Activated CD4-positive, alpha-beta T cell treated with anti-CD3 and anti-CD28 coated beads for 48 hours (primary cell): ENCODE measurements at places on chromosomes 6 and 20.

GRCh38 chr20:20491110-20491783 is 123.3 kb downstream of the INSM1 start:
- DNase-seq: peak; percentile 53

DNA sequence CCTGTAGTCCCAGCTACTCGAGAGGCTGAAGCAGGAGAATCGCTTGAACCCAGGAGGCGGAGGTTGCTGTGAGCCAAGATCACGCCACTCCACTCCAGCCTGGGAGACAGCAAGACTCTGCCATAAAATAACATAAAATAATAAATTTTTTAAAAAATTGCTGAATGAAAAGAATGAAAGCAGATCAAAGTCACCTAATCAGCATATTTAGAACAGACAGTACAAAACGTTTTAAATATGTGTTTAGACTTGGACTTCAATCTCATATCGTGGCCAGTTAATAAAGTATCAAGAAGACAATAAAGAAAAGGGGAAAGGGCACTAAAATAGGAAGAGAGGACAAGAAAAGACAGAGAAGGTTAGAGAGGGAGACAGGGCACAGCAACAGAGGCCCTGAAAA is 74.6 kb downstream of the EPM2A start:
- DNase-seq: no peak

- no peak for DNase-seq
Observed at GRCh38 chr20:39016041-39016440, 53.9 kb downstream of the DHX35 start.

DNA sequence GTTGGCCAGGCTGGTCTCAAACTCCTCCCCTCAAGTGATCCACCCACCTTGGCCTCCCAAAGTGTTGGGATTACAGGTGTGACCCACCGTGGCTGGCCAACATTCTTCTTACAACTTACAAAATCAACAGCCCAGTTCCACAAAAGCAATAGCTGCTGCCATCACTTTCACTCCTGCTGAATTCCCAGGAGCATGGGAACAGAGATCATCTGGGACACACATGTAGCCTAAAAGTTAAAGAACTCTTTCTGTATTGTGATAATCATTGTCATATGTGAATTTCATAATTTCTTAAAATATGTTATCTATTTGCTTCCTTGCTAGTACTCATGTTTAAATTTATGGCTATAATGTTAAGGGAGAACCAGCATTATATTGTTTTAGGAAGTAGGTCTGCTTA is 51.7 kb downstream of the NCOA6 start:
- DNase-seq: no peak

GRCh38 chr6:134458857-134459657 is 141.1 kb upstream of the SGK1 start:
- no peak for DNase-seq

DNA sequence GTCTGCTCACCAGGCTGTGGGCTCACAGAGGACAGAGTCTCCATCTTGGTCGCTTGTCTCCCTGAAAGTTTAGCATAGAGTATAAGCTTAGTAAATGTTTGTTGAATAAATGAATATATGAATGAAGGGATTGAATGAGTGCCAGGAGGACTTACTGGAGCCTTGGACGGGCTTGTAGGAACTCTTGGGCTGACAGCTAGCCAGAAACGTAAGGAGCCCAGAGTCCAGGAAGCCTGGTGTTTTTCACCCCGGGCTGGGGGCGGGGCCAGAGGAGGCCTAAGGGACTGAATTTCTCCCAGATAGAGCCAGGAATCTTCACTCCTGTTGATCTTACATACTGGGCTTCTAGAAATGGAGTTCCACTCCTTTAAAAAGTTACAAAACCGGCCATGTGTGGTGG is 68.5 kb upstream of the SRSF6 start:
- DNase-seq: no peak

DNA sequence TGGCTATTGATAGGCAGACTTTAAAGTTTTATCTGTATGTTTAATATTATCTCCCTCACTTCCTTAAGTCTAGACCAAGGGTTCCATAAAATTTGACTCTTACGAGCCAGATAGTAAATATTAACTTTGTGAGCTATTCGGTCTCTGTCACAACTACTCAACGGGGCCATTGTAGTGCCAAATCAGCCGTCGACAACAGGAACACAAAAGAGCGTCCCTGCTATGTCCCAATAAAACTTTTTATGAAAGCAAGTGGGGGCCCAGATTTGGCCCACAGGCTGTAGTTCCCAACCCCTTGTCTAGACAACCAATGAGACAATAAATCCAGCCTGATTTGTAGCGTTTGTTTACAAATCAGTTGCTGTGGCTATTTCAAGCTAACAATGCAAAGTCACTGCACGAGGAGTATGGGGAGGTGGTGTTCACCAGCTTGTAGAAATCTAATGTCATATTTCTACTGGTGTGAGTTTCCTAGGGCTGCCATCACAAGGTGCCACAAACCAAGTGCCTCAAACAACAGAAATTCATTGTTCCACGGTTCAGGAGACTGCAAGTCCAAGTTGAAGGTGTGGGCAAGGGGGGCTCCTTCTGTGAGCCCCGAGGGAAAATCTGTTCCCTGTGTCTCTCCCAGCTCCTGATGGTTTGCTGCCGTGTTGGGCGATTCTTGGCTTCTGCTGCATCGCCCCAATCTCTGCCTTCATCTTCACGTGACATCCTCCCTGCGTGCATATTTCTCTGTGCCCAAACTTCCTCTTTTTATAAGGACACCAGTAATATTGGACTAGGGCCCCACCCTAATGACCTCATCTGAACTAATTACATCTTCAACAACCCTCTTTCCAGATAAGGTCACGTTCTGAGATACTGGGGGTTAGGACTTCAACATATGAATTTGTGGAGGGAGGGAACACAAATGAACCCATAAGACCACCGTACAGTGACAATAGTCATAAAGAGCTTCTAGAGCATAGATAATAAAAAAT is 356.0 kb upstream of the JARID2 start:
- no peak for DNase-seq

DNA sequence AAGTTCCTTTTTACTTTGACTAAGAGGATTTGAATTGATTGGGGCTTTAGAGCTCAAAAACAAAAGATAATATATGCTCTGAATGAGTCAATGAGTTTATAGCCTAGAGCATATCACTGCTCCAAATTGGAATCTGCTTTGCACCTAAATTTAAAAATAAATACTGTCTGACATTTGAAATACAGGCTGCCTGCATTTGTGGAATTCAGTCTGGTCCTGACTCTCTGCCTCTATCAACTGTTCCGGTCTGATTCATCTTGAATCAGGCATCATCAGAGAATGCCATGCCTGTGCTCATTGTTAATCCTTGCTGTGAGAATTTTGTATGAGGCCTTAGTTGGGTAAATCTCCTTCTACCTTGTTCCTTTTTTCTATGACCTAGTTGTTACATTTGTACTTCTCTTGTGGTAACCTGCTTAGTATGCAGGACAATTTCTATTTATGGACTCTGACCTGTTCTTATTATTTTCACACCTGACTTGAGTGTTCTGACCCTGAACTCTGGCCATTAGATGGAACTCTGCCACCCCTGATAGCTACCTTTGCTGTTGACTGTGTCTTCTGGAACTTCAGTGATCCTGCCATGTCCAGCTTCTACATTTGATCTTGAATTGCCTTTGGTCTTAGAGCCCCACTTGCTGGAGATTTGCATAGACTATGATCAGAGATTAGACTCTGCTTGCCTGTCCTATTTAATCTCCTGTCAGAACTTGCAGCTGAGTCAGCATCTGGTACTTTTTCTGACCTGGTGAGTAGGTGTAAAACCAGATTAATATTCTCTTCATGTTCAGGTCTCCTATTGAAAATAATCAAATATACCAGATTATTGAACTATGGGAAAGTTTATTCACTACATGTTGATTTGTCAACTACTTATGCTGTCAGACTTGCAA is 442.7 kb upstream of the HS3ST5 start:
- no peak for DNase-seq

DNA sequence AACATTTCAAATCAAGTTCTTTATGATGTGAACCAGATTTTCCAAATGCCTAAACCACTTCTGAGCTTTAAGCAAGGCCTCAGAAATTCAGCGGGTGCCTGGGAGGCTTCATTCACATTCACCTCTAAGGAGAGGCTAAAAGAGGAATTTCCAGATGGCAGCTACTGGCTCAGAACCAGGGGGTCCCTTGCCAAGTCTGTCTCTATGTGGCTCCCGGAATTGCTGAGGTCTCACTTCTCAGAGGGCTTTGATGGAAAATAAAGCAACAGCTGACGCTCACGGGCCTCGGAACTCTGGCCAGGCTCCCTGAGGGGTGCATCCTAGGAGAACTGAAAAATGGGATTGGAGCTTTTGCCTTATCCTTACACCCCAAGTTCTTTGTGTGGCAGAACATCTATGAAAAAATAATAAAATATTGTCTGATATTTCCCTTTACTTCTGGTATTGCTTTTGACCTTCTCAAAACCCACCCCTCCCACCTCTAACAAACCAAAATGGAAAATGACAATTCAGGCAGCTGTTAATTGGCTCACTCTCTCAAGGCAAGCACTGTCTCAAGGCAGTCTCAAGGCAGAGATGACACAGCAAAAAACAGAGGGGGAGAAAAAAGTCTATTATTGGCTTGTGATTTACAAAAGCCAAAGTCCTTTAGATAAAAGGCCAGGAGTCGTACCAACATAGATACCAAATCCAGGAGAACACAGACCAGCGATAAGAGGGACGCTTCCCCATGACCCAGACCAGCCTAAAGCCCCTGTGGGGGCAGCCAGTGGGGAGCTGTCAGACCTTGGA is 21.8 kb upstream of the LRRN4 start:
- DNase-seq: no peak

- no peak for DNase-seq
Observed at GRCh38 chr6:44072452-44072958, 54.7 kb downstream of the MRPL14 start.

- peak; percentile 51 for DNase-seq
Observed at GRCh38 chr6:112037783-112038216, 16.1 kb upstream of the CCN6 start.

DNA sequence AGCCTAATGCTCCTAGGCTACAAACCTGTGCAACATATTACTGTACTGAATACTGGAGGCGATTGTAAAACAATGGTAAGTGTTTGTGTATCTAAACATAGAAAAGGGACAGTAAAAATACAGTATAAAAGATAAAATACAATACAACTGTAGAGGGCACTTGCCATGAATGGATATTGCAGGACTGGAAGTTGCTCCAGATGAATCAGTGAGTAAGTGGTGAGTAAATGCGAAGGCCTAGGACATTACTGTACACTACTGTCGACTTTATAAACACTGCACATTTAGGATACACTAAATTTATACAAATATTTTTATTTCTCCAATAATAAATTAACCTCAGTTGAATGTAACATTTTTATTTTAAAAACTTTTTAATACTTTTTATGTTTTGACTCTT is 485.0 kb downstream of the MMUT start:
- no peak for DNase-seq

DNA sequence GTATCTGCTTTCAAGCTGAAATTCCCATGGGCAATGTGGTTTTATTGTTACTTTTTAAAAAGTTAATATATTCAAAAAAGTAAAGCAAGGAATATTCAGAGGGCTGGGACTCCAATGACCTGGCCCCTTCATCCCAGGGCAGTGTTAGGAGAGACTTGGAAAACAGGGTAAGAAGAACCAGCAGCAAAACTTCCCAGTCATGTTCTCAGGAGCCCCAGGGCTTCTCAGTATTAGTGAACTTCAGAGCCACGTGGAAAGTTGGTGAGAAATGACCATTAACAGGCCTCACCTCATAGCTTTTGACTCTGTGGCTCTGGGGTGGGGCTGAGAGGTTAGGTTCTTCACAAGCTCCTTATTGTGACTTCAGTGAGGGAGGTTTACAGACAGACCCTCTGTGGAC is 230.4 kb upstream of the KCNG1 start:
- DNase-seq: no peak

DNA sequence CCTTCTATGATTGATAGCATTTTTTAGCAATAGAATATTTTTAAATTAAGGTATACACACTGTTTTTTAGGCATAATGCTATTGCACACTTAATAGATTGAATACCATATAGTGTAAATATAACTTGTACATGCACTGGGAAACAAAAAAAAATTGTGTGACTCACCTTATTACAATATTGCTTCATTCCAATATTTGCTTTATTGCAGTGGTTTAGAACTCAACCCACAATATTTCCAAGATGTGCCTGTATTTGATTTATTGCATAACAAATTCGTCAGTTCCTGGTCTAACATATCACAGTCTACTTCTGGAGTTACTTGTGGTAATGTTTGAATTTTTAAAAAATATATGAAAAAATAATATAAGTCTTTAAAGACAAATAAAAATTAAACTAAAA is 41.9 kb upstream of the DEFB112 start:
- DNase-seq: no peak

DNA sequence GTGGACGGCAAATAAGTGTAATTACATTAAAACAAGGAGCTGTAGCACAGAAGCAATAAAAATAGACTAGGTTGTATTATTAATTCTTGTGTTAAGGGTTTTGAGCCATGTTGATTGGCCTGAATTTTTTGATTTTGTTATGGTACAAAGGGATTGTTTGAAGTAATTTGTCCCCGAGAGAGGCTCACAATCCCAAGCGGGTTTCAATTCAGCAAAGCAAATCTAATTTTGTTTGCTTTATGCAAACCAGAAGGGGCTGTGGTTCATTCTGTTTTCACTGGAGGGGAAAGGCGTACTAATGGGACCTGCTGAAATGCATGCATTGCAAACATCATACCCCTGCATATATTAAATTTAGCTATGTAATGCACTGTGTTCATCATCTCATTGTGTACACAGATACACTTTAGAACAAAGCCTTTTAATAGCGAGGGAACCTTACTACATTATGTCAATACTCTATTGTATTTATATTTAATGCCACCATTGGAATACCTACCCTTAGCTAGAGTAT is 379.5 kb upstream of the POU3F2 start:
- DNase-seq: no peak

- peak; percentile 60 for DNase-seq
Observed at GRCh38 chr6:137709424-137710236, 157.4 kb upstream of the TNFAIP3 start.

DNA sequence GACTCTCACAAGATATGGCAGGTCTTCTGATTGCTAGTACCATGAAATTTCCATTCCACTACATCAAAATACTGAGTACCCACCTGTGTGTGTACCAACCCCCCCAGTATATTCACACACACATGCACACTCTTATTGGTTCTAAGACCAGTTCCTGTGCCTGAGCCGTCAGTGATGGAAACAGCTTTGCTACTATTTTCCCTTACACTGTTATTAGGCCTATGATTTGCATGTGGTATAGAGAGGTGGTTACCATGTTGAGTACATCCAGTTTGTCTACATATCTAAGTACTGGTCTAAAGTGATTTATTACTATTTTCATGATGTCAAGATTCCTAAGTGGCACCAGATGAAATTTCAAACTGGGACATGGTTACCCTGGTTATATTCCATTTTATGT is 459.9 kb downstream of the BCKDHB start:
- no peak for DNase-seq

- no peak for DNase-seq
Observed at GRCh38 chr20:43579861-43580793, 10.6 kb upstream of the IFT52 start.
